ENCODE measurements at places on chromosomes 5 and 9.

- DNase-seq, result no peak
Measured at GRCh38 chr5:83914199-83914598, 193.5 kb upstream of the HAPLN1 start.

DNA sequence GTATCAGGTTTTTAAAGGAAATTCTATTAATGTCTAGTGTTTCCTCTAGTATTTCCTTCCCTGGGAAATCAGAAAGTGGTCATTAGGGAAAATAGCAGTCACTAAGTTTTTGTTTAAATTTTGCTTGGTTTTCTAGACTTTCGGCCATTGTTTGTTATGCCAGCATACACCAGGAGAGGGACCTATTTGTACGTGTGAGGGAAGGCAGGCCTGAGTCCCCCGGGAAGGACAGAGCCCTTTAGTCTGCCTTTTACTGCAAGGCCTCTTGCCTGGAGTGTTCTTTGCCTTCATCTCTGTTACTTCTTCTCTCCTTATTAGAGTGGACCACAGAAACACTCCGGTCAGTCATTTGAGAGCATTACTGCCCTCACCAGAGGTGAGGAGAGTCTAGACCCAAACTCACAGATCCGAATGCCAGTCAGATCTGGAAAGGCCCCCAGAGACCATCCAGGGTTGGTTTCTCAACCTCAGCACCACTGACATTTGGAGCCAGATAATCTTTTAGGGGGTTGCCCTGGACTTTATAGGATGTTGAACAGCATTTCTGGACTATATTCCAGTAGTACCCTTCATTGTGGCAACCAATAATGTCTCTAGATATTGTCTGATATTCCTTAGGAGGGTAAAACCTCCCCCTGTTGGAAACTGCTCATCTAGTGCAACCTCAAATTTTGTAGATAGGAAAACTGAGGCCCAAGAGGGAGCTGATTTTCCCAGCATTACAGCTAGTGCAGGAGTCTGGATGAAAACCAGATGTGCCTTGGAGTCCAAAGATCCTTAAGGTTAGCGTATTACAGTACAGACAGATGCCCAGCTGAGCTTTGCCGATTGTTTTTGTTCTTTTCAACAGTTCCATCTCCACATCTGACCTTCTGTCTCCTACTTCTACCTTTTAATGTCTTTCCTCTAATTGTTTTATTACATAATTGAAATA lies 93.0 kb upstream of the NIPAL4 start:
- DNase-seq, result no peak

GRCh38 chr5:117204926-117205869 lies 630.6 kb upstream of the SEMA6A start:
- no peak for DNase-seq

DNA sequence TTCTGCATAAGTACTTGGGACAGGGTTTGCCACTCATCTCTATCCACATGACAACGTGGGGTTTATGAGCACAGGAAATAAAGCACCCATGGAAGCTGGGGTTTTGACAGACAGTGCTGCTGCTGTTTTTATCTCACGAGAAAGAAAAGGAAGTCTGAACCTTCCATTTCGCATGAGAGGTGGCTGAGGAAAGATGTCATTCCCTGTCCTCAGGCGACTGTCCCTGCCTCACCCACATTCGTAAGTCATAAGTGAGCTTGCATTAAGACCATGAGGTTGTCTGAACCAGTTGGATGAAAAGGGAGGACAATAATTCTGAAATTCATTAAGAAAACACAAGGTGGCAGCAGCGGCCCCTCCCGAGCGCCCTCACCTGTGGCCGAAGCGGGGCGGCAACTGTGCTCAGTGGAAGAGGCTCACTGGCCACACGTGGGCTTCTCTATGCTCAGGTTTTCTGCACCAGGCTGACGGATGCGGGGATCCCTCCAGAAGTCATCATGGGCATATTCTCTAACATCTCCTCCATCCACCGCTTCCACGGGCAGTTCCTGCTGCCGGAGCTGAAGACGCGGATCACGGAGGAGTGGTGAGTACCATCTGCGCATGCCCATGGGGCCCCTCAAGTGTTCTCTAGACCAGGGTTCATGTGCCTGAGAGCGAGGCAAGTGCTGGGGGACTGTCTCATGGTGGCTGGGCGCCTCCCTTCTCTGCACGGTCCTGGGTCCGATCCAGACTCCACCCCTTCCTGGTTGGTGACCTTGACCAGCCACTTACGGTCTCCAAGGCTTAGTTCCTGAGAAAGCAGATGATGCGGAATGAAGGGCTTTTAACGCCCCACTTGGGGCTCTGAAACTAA lies 54.7 kb upstream of the SUSD3 start:
- DNase-seq, result peak; percentile 24

DNA sequence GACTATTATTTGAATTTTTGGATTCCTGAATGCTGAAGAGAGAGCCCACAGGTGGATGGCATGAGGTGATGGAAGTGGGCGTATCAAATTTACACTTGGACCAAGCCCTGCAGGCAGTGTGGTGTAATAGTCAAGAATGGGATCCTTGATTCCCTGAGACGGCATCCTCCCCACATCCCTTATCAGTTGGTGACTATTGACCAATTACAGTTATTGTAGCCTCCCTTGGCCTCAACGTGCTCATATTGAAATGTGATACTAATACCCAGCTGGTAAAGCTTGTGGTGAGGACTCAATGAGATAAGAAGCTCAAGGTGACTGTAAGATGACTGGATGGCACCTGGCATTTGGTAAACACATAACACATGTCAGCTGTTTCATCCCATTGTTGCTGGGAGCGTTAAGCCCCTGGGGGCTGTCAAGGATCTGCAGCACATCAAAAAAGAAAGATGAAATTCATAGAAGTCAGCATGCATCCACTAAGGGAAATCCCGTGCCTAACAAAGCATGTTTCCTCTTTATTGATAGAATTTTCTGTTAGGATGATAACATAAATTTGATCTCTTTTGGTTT lies 65.6 kb upstream of the IRX2 start:
- no peak for DNase-seq

- DNase-seq, result peak; percentile 77
Measured at GRCh38 chr9:136539427-136540421, 6.1 kb downstream of the NOTCH1 start.

DNA sequence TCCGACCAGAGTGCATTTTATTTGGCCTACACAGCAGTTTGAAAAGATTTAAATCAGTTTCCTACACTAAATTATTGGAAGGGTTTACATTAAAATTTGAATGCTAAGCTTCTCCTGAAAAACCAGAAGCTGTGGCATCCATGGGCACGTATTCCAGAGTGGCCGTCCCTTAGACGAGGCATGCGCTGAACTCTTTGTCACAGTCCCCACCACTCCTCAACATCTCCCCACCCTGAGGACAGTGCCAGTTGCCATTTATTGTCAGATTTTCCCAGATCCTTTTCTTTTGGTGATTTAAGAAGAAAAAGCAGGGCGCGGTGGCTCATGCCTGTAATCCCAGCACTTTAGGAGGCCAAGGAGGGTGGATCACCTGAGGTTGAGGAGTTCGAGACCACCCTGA lies 39.9 kb upstream of the UNC5A start:
- no peak for DNase-seq

DNA sequence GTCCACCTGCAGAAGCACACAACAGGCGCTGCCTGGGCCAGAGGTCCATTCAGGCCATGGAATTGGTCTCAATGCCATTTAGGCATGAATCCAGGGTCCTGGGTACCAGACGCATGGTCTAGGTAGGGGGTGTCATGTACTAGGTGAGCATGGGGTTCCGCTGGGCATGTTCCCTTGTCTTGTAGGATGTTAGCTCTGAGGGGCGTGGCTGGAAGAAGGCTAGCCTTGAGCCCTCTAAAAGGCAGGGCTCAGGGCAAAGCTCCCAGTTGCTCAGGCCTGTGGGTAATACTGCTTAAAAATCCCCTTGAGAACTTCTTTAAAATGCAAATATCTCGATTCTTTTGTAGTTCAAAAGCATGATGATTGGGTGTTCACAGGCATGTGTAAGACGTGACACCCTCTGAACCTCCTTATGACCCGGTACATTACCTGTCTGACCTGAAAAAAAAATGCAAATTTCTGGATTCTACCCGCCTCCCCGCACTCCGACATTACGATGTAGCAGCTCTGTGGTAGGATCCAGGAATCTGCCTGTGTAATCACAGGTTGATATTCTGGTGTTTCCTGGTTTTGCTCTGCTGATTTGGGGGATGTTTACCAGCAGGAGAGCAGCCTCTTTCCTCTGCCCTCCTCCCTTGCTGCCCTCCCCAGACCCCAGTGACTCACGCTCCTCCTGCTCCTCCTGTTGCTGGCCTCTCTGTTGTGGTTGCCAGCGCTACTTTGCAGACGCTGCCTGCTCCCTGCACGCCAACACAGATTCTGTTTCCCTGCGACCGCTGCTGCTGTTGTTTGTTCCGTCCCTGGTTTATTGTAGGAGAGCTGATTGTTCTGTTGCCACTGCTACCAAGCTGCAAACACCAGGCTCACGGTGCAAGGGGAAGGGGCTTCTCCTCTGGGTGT lies 5.7 kb downstream of the TMC1 start:
- DNase-seq, result peak; percentile 46

- no peak for DNase-seq
Measured at GRCh38 chr5:179780362-179780761, 13.4 kb upstream of the LTC4S start.

DNA sequence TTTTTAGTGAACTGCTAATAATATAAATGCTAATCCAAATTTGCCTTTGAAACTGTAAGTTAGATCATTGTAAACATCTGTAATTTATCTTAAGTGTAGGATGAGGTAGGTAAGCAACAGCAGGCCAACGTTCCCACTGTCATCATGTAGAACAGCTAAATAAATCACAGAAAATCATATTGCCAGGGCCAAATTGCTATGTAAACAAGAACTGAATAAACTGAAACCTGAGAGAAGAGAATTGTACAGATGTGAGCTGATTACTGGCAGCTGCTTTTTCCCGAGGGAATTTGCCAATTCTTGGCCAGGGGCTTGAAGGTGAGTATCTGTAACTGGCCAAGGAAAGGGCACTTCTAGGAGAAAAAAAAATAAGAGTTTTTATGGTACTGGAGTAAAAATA lies 97.6 kb downstream of the CDH10 start:
- DNase-seq, result no peak

DNA sequence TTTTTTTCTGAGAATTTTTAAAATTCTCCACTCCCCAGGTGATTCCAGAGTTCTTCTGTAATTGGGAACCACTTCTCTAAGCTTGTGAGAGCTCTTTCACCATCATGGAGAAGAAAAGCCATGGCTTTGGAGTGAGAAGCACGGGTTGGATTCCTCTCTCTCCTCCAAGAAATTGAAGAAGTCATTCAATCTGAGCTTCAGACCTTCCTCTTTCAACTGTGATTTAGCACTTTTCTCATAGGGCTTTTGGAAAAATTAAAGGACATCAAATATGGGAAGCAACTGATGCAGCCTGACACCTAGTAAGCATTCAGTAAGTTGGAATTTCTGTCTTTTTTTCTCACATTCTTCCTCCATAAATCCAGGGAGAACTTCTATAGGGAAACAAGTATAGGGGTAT lies 580.4 kb upstream of the KLF4 start:
- no peak for DNase-seq

- DNase-seq, result no peak
Measured at GRCh38 chr5:112348387-112348786, 70.7 kb downstream of the EPB41L4A start.

DNA sequence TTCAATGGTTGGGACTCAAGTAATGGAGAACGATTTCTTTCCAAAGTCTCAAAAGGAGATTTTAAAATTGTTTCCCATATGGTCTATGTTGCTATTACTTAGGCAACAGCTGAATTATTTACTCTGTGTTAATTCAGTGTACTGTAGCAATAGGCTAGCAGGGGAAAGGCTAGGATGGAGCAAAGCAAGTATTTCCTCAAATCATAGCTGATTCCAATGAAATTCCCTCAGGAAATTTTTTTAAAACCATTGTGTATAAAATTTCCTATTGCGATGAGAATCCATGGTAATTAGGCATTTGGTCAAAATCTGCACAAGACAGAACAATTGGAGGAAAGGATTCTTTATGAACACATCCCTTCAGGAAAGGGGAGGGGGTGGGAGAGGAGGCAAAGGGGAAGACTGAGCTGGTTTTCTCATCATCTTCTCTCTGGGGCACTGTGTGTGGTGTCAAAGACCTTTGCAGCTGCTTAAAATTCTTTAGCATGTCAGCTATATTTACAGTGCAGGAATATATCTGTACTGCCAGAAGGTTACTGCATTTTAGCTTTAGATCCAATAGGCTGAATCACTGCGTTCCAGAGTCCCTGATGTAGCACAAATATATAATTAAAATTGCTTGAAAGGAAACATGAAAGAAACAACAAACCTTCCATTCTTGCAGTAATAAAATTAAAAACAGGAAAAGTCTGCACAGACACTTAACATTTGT lies 95.3 kb downstream of the ZNF608 start:
- no peak for DNase-seq

DNA sequence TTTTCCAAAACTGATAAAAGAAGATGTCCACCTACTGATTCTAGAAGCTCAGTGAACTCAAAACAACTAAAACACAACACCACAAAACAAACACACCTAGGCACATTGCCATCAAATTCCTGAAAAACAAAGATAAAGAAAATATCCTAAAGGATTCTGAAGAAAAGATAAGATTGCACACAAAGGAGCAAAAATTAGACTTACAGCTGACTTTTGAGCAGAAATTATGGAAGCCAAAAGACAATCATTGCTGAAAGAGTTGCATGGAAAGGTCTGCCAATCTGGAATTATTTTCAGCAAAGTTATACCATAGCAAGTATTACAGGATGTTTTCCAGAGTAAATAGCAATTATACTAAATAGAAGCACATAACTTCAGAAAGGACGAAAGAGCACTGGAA lies 128.2 kb upstream of the IRX2 start:
- DNase-seq, result no peak

DNA sequence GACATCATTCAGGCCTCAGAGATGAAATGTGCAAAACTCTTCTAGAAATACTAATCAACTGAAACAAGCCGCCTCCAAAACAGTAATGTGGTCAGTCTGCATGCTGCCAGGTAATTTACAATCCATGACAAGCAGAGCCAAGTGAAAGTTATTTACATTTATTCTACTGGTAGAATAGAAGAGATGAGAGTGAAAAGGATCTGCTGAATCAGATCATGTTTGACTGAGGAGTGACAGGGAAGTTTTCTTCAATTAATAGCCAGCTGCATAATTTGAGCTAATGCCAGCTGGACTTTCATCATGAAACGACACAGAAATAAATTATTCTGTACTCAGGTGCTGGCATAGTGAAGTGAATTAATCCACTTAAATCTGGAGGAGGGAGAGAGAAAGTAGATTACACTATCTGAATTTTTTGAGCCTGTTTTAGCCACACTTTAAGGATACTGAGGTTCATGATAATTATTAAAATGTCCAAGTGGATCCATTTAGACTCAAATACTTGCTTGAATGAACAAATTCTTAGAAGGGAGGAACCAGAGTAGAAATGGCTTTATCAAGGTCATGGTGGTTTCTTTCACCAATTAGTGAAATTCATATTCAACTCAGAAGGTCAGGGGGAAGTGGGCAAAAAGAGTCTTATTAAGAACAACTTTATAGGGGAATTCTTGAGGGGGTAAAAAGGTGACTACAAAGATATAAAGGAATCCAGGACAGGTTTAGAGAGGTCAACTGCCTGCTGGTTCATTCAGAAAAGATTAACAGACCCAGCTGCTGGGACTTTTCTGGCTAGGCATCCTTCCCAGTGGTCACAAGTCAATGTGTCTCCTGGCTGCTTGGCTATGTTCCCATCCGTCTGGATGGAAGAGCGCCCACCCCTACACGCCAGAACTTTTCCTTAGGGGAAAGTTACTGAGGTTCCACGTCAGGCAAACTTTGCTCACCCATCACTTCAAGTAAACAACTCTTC lies 350.4 kb downstream of the PDE4D start:
- DNase-seq, result no peak

All from stimulated activated CD8-positive, alpha-beta memory T cell treated with anti-CD3 and anti-CD28 coated beads, Interleukin-15, amount 100 ng/mL, for 4 hours (primary cell).